ENCODE measurements at places on chromosomes 5 and 9.
A peak's percentile ranks its signal among the peaks of the same experiment; 100 is the strongest.

DNA sequence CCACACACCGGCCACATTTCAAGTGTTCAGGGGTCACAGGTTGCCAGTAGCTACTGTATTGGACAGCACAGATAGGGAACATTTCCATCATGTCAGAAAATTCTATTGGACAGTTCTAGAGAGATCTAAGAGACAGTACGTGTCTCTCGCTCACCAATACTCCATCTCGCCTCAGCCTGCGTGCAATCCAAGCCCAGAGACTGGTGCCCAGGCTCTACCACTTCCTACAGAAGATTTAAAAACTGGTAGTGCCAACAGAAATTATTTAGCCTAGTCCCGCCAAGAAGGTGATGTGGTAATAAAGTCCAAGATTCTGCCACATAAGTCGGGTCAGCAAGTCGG lies 390 bp upstream of the SNX2 start:
- no peak for DNase-seq

DNA sequence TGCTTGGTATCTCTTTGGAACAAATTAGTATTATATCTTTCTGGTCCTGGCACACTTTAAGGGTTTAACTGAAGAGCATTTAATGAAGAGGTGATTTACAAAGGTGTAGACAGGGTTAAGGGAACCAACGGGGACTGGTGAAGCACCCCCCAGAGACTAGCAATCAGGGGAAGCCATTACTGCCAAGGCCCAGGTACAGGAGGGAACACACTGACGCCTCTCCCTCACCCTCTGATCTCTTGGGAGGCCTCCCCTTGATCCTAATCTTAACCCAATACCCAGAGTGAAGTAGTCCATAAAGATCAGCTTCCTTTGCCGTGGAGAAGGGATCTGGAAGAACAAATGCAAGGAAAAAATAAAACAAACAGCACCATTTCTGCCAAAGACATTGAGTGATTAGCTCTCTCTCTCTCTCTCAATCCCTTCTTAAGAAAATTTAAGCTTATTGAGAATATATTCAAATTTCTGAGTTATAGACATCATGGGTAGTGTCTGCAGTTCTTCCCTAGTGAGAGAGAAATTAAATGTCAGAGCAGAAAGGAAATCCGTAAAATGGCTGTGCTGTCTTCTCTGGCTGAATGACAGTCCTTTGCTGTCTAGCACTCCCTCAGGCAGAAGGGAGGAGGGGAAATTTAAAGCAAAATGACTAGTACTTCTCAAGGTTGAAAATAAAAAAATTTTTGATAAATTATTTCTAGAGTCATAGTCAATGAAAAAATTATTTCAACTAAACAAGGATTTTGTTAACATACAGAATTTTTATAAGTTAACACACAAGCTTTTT lies 20.0 kb downstream of the F2R start:
- no peak for DNase-seq

GRCh38 chr5:133713751-133714150 lies 101.4 kb upstream of the FSTL4 start:
- no peak for DNase-seq

DNA sequence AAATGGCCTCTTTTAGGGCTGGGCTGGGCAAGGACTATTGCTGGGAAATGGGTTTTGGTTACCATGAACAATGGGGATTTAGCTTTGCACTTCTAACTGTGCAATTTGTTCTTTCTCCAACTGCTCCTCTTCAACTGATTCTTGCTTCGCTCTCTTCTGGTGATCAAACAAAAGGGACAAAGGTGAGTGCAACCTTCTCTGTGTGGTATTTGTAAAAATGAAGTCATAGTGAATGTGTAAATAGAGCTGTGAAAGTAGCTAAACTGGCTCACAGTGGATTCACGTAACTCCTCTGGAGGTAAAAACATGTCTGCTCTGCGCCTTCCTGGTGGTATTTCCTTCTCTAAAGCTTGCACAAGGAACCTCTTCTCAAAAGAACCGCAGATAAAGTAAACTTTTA lies 20.9 kb upstream of the SPINK14 start:
- no peak for DNase-seq

DNA sequence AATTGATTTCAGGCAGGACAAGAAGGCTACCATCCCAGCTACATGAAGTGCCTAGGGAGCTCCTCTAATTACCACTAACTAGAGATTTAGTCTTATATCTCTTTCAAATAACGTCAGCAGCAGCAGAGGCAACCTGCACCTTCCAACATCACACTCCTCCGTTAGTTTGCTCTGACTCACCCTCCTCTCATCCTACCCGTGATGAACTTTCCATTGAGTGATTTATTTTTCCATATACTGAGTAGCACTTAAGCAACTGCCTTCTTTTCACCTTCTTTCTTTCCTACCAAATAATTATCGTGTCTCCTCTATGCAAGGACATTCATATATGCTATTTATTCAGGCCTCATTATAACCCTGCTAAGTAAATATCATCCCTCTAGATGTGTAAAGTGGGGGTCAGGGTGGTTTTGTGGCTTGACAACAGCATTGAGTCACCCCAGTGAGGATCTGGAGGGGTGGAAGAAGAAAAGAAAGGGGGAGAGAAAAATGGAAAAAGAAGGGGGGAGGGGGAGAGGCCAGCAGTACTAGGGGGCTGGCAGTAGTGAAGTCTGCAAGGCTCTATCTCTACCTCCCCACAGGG lies 64.6 kb upstream of the CAST start:
- peak; percentile 66 for DNase-seq

- no peak for DNase-seq
Measured at GRCh38 chr5:6468870-6469269, 20.2 kb downstream of the UBE2QL1 start.
